Fibroblast of villous mesenchyme (primary cell): ENCODE measurements at places on chromosomes 3 and 15. TPM values are rescaled to one million over a fixed set of nuclear protein-coding genes. Genes with fewer than 3 reads are reported as not detected.

- DNase-seq: no peak
Measured at GRCh38 chr3:80307844-80308243, 540.0 kb upstream of the ROBO1 start.

- no peak for DNase-seq
Measured at GRCh38 chr15:80856809-80857377, 77.7 kb downstream of the CEMIP start.

DNA sequence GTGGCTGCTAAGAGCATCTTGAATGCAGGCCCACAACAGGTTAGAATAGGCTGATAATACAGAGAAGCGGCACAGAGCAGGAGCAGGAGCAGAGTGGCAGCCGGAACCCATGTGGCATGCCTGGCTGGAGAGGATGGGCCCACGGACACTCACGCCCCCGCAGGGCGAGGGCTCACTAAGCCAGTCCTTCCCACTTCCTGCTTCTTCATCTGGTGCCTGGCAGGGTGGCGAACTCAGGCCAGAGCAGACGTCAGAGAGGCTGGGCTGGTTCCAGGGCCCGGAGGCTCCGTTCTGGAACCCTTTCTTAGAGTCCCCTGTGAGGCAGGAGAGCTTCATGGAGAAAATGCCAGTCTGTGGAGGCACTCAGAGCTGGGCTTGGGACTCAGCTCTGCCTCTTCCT lies 195.1 kb downstream of the NTRK3 start:
- DNase-seq: no peak

- peak; percentile 25 for DNase-seq
Measured at GRCh38 chr15:80645494-80646065, 49.5 kb upstream of the ABHD17C start.

DNA sequence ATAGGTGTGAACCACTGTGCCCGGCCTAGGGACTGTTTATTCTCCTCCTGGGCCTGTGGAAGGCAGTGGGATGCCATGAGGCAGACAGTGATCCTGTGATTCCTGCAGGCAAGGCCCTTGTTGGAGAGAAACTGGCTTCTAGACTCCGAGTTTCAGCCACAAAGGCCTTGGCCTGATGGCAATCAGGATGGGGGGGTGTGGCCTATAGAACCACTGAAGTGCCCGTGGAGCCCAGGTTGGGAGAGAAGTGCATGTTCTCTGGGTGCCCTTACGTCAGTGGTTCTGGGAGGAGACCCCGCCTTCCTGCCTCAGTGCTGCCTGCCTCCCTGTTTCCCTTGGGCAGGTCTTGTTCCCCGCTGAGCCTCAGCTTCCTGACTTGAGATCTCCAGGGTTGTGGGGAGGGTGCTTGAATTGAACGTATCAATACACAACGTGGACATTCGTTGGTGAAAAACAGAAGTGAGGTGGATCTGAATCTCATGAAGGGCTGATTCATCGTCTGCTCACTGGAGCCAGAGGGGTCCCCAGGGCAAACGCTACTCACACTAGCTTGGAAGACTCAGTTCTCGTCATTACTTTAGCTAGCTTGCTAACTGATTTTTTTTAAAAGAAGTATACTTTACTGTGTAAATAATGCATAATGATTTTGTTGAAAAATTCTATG lies 31.8 kb downstream of the IRAK2 start:
- DNase-seq: no peak

DNA sequence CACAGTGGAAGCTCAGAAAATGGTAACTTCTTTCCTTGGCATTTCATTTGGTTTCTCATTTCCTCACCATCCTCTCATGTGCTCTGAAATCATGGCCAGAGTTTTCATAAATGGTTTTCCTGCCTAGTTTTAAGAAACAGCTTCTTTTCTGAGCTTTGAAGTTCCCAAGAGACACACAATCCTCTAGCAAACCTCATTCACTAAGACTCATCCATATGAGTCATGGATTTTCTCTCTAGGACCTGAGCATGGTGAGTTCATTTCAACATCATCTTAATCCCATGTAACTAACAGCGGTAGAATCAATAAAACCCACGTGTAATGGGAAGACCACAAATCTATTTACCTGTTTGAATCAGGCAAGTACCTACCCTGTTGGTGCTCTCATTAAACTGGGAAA lies 274.5 kb upstream of the LRTM1 start:
- peak; percentile 90 for DNase-seq

SKOR1 gene
- total RNA-seq: 0.32 TPM in 1 of 2 replicates, not detected in the other

GRK7 gene
- total RNA-seq: under 0.01 TPM in 1 of 2 replicates, not detected in the other

GRCh38 chr15:57961919-57962318 lies 103.6 kb downstream of the ALDH1A2 start:
- DNase-seq: no peak

DNA sequence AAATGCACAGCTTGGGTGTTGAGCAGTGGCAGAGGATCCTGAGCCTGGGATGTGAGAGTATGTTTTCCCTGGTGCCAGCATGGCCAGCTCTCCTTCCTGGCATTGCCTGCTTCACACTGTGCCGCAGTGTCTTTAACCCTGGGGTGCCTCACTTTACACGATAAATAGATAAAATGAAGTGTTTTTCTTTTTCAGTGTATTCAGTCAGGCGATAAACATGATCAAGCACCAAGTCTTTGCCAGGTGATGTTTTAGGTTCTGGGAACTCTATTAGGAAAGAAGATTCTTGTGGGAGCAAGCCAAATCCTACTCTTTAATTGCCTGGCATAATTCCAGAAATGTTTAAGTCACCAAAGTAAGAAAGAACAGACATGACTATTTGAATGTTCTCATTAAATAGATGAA lies 14.0 kb downstream of the ABHD6 start:
- DNase-seq: peak; percentile 69

DNA sequence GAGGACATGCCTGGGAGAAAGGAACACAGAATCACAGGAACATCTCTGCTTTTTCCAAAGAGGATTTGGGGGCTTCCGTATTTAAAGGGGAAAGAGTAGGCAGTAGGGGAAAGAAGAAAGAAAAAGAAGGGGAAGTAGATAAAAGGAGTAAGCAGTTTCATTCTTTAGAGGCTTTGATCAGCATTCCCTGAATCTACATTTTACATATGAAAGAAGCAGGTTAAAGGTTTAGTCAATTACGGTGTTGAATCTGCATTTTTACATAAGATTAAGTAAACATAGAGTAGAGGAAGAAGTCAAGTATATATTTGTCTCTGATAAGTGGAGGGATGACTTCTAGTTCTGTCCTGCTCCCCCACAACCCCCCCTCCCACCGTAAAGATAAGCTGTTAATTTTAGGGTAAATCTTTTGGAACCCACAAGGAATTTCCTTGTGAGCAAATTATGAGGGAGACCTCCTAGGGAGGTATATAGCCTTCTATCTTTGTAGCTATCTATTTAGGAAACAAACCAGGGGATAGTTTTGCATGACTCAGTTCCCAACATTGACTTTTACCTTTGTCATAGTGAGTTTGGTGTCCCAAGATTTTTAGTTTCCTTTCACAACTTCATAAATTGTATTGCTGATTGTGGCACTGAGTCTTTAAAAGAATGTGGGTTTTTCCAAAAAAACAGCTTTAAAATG lies 8.7 kb upstream of the P2RY12 start:
- DNase-seq: peak; percentile 58

- DNase-seq: peak; percentile 48
Measured at GRCh38 chr3:183265157-183265642, 12.1 kb downstream of the B3GNT5 start.

NRG4 gene
- total RNA-seq: under 0.01 TPM in 2 replicates

- DNase-seq: no peak
Measured at GRCh38 chr3:171199473-171199829, 172.9 kb upstream of the SLC2A2 start.

DNA sequence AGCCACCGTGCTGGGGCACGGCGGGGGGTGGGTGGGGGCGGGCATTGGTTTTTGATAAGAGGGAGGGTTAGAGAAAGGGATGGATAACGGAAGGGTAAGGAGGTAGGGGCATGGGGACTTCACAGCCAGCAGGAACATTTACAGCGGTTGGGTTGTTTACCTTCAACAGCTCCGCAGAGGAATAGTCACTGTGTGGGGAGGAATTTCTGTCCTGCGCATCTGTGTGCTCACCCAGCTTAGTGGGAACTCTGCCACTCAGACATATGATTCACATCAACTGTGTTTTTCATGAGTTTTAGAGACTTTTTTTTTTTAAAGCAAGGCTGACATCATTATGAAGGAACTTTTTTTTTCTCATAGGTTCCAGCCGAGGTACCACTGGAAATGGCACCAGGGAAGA lies 19.6 kb downstream of the CHRD start:
- DNase-seq: peak; percentile 80

GRCh38 chr3:71621825-71622537 lies 38.5 kb upstream of the FOXP1 start:
- DNase-seq: no peak

GRCh38 chr3:126083511-126083912 lies 412 bp downstream of the SLC41A3 start:
- peak; percentile 39 for DNase-seq

ISL2 gene
- 0.64 TPM in 1 of 2 replicates, not detected in the other for total RNA-seq

SLC2A2 gene
- under 0.01 TPM in 1 of 2 replicates, not detected in the other for total RNA-seq

GRCh38 chr3:110343376-110343775 lies 728.2 kb upstream of the NECTIN3 start:
- DNase-seq: peak; percentile 45

GRCh38 chr3:189324538-189325138 lies 152.9 kb downstream of the TPRG1 start:
- DNase-seq: peak; percentile 77

SOX2 gene
- total RNA-seq: not detected in 2 replicates
